ENCODE measurements at places on chromosomes 5 and 9.

GRCh38 chr5:1749346-1750124 lies 50.1 kb downstream of the MRPL36 start:
- DNase-seq: no peak

GRCh38 chr5:38601863-38602298 lies 45.4 kb upstream of the LIFR start:
- DNase-seq: no peak

- DNase-seq: no peak
Measured at GRCh38 chr5:180792287-180792964, 10.2 kb downstream of the MGAT1 start.

GRCh38 chr9:5563417-5563815 lies 53.1 kb downstream of the PDCD1LG2 start:
- DNase-seq: no peak

- no peak for DNase-seq
Measured at GRCh38 chr5:34858790-34859189, 19.8 kb downstream of the TTC23L start.

DNA sequence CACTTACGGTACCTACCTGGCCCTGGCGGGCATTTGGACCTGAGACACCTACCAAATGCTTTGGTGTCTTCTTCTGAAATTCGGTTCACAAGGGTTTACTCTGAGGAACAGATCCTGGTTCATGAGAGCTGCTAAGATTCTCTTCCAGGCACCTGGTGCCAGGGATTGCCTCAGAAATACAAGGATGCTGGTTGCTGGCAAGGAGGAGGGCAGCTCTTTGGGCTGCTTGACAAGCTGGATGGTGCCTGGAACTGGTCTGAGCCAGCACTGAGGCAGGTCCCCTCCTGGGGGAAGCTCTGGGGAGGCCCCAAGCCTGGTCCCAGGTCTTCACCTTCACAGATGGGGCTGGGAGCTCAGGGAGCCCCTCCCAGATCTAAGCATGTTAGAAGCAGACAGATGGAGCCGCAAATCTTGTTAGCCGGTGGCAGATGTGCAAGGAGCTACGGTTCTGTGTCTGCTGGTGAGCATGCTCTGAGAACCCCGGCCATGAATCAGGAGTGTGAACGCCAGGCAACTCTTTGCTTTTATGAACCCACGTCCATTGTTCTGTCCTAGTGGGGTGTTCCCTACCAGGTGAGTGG lies 16.3 kb downstream of the FABP6 start:
- no peak for DNase-seq
